ENCODE measurements at places on chromosomes 1 and 21.

DNA sequence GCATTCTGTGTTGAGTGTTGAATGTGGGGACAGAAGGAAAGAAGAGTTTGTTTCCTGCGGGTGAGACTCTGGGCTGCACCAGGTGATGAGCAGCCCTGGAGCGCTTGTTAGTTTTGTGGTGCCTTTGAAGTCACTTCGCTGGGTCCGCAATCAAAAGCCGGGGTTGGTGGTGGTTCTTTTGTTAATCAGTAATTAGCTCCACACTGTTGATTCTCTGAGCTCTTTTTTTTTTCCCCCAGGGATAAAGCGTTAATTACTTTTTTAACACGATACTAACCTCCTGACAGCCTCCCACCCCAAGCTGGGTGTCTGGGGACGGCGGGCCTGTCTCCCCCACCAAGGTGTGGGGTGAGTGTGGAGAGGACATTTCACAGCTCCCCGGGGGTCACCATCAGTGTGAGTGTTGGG is 56.6 kb downstream of the AGPAT3 start:
- no peak for DNase-seq

- DNase-seq = no peak
These were observed 74.1 kb upstream of the CASZ1 start for GRCh38 chr1:10870493-10871096.

GRCh38 chr1:232386721-232387510 is 243.0 kb downstream of the SIPA1L2 start:
- no peak for DNase-seq

DNA sequence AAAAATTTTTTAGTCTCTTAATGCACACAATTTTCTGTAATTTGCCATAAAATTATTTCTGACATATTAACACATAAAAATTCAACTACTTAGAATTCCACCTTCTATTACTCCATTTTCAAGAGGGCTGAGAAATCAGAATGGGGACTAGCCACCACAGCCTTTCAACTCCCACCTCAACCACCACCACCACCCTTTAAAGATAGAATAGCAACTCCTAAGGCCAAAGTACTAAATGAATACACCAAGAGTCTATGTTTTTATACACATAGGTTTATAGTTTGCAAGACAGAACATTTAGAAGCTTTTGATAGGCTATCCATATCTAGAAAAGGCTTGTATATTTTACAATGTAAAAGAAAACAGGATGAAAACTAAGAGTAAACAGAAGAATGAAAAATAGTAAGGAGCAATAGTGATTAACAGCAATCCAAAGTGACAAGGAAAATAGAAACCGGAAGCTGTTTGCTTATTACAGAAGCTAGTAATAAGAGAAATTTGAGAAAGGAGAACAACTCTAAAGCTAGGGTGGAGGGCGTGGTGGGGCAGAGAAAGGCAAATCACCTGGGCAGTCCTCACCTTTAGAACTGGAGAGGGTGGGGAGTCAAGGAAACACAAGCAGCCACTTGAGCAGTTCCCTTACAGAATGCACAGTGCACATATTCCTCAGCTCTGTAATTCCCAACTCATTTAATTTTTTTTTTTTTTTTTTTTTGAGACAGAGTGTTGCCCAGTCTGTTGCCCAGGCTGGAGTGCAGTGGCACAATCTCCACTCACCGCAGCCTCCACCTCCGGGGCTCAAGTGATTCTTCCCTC is 27.7 kb downstream of the EPS15 start:
- DNase-seq = no peak

Data from stimulated activated CD8-positive, alpha-beta memory T cell treated with anti-CD3 and anti-CD28 coated beads, Interleukin-4, amount 100 ng/mL, for 4 hours (primary cell).